ENCODE measurements at places on chromosomes 6 and 20.

DNA sequence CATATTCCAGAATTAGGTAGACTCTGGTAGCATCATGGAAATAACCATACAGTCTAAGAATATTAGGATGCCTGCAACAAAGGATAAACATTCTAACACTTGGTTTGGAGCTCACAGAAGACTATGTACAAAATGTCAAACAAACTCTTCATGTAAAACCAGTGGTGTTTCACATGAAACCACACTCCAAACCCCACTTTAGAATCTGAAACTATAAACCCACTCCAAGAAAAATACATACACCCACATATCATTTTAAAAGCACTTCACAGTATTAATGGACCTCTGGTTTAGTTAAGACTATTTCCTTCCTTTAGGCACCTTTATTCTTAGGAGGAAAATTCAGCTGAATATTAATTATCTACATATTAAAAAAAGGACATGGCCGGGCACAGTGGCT, 10.5 kb downstream of the AURKA start:
- no peak for DNase-seq

DNA sequence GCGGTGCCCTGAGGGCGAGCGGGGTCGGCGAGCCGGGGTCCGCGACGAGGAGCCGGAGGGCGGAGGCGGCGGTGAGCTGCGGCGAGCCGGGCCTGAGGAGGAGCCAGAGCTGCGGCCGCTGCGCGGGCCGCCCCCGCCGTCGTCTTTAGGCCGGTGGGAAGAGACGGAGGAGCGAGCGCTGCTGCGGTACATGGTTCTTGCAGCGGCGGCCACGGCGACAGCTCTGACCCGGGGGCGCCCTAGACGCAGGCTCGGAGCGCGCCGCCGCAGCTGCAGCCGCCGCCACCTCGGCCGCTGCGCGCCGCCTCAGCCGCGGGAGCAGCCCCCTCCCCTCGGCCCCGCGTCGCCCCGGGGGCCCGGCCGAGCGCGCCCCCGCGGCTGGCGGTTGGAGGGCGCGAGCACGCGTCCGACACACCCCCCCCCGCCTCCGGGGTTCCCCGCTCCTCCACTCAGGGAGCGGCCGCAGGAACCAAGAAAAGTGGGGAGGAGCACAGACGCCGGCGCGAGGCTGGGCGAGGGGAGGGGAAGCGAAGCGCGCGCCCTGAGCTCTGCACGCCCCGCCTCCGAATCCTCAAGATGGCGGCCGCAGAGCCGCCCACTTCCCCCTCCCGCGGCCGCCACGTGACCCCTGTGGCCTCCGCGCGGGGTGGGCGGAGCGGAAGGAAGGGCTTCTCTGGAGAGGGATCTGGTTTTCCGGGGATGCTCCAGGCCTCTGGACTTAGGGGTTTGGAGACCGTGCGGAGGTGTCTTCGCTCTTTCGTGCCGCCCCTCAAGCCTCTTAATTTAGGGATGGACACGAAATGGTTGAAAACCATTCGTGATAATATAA, at the start of gene ZNF318:
TSS of gene ZNF318 (minus strand) at position 474 of the 829 bp plus-strand sequence. CDS start at position 192, 282 bp downstream.
- DNase-seq = peak; percentile 99

- no peak for DNase-seq
These were observed 132.1 kb upstream of the ARID1B start for GRCh38 chr6:156645097-156645496.

GRCh38 chr6:129759796-129760605, 50.0 kb upstream of the ARHGAP18 start:
- no peak for DNase-seq

- no peak for DNase-seq
These were observed 69.2 kb upstream of the PTGIS start for GRCh38 chr20:49637046-49637637.

DNA sequence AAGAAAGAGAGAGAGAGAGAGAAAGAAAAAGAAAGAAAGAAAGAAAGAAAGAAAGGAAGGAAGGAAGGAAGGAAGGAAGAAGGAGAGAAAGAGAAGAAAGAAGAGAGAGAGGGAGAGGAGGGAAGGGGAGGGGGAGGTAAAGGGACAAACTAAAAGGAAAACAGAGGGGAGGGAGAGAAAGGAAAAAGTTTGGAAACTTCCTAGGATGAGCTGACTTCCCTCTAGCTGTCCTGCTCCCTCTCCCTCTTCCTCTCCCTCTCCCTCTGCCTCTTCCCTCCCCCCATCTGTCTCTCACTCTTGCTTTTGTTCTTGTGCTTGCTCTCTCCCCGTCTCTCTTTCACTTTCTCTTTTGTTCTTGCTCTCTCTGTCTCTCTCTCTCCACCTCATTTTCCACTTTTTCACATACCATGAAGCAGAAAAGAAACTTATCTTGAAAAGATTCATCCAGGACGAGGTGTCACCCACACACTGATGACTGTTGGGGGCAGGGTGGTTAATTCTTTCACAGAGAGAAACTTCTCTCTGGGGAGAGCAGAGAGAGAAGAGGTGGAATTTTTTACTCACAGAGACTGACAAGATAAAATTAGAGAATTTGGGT, 56.4 kb upstream of the DUSP22 start:
- DNase-seq = no peak

- DNase-seq = no peak
These were observed 871.8 kb upstream of the SLC35B3 start for GRCh38 chr6:9307187-9307586.

DNA sequence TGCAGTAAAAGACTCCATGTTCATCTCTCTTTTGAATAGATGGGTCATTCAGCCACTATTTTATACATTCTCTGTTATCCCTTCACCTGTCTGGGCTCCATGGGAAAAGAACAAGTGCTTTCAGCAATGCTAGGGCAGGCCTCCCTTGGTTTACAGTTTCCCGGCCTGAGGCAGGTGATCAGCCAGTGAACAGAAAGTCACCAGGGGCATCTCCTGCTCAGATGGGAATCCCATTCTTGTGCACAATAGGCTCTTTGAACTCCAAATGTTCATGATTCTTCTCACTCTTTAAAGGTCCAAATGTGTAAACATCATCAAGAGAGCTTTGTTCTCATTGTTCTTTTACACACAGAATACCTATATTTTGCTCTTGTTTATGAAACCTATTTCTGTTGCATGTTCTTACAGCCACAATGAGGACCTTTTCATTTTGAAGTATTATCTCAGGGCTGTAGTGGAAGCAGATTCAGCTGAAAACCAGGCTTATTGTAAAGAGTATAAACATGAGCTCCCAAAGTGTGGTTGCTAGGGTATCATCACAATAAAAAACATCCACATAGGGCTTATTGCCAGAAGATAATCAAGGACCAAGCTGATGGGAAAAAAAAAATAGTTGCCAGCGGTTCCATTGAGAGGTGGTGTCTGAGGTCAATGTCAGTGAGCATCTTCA, 267.1 kb upstream of the SGK1 start:
- DNase-seq = no peak

- DNase-seq = no peak
These were observed 59.2 kb upstream of the CSE1L start for GRCh38 chr20:48986899-48987298.

- DNase-seq = no peak
These were observed 59.6 kb downstream of the RWDD2A start for GRCh38 chr6:83252719-83253118.

GRCh38 chr20:39762716-39763115, 800.6 kb downstream of the DHX35 start:
- DNase-seq = no peak

DNA sequence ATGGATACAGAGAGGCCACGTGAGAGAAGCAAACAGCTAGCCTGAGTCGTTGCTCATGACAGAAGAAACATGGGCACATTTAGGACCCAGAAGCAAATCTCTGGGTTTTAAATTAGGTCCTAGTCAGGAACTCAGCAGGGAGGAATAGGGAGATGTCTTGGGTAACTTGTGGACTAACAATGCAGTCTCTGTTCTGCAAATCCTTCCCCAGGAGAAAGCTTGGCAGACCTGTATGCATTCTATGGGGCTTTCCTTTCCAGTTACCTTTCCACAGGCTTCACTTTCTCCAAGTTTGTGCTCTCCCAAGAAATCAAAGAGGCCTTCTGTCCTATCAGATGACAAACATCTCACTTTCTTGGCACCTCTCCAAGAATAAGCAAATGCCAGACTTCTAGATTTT, 47.2 kb upstream of the PLCB4 start:
- no peak for DNase-seq

DNA sequence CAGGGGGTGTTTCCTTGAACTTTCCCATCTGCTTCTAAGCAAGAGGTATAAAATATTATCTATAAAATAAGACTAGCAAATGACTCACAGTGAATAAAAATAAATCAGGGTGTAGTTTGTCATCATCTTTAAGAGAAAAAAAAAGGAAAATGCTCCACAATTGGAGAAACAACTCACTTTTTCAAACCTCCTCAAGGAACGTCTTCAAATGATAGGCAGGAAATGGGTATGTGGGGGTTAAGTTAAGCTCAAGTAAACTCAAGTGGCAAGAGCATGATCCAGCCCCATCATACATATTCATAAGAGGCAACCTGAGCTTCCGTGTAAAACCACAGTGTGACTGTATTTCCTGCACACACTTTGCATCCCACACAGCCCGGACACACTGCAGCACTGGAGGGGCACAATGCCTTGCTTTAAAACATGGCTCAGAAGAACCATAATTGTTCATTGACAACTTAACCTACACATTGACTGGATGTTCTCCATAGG, 58.5 kb upstream of the CEP85L start:
- no peak for DNase-seq

- no peak for DNase-seq
These were observed 25.1 kb downstream of the TRIM27 start for GRCh38 chr6:28898710-28898965.

DNA sequence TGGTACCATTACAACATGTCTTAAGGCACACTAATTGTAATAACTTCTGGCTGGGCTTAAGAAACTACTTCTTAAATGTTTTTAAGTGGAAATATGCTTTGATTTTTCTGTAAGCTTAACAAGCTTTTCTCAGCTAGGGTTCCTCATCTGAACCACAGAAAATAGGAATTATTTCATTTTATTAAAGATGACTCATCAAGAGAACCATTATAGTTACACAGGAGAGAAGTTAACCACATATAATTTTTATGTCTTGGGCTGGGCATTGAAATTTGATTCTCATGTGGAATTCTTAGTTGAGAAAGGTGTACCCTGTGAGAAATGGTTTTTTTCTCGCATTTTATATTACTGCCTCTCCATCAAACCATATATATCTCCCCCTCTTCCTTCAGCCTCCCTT, 75.1 kb downstream of the QKI start:
- DNase-seq = no peak

- DNase-seq = no peak
These were observed 91.9 kb upstream of the LAMP5 start for GRCh38 chr20:9422321-9423057.

- DNase-seq = no peak
These were observed 167.6 kb upstream of the IMPG1 start for GRCh38 chr6:76240092-76240491.

GRCh38 chr6:123668063-123668462, 31.3 kb upstream of the TRDN start:
- no peak for DNase-seq

DNA sequence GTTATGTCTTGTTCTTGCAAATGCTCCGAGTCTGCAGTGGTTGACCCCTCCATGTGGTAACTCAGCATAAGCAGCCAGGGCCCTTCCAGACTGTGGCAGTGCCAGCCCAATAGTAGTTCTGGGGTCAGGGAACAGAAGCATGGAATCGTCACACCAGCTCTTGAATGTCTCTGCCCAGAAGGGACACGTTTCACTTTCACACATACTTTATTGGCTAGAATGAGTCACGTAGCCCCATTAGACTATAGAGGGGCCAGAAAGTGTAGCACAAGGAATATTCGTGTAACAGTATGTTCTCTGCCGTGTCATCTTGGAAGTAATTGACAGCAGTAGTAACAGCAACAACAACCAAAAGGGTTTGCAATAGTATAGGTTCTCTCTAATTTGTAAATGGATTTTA, 254.7 kb downstream of the FARS2 start:
- no peak for DNase-seq

- DNase-seq = no peak
These were observed 151.6 kb downstream of the SASH1 start for GRCh38 chr6:148494226-148494625.

DNA sequence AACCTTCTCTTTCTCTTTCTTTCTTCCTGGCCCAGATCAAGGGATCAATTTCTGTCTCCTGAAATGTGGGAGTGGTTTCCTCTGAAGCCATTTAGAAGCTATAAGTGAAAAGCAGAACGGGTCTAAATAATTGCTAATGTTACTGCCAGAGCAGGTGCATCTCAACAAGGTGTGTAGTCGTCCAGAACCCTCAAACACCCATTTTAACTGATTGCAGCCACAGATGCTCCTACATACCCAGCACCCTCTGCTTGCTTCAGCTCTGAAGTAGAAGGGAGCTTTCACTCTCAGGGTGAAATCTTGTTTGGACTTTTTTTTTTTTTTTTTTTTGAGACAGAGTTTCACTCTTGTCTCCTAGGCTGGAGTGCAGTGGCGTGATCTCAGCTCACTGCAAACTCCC, 592.1 kb upstream of the ARID1B start:
- no peak for DNase-seq

DNA sequence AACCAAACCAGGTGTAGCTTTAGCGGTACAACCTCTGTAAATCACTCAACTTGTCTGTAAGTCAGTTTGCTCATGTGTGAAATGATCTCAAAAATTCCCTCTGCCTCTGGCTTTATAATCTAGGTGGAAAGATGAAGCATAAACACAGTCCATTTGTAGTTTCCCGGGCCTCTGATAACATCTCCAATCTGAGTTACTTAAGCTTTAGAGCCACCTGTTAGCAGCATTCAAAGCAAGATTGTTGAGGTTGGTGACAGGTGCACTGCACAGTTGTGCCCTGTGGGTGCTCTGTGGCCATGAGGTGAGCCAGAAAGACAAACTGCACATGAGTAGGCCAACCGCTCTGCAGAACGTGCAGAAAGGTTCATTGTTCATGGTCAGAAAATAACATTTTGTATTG, 53.7 kb downstream of the MOCS1 start:
- no peak for DNase-seq

DNA sequence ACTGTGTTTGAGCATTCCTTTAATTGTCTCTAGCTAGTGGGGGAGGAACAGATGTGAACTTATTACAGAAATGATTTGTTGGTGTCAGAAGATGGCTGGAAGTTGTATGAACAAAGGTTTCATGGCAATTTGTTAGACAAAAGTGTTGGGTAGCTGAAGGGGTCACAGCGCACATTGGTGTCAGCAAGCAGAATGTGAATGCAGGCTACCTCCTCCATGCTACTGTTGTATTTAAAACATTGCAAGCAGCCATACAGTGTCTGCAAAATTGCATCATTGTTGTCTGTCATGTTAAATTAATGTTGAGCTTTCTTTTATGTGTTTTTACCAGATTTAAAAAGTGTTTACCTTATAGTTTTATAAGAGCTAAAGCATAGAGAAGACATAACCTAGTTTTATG, 6.2 kb downstream of the LRRC1 start:
- no peak for DNase-seq

GRCh38 chr6:134719911-134720310, 230.0 kb downstream of the ALDH8A1 start:
- no peak for DNase-seq

DNA sequence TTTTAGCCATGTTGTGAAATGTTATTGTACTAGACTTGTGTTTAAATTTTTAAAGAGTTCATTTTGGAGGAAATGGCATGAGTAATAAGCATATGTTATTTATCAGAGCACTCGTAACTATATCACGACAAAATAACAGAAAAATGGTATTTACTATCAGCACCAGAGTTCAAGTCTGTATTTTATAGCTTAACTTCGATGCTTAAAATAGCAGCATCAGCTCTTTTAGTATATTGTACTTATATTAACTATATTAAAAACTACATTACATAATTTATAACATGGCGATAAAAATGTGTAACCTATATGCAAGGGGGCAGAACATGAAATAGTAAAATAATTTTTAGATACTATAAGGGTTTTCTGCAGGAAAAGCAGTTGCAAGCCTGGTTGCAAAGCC, 52.9 kb downstream of the ABRACL start:
- no peak for DNase-seq

Data from posterior vena cava (tissue), 2 donors.